ENCODE measurements at places on chromosomes 1 and 21. TPM values are rescaled to one million over a fixed set of nuclear protein-coding genes. Genes with fewer than 3 reads are reported as not detected.

The SYT14 gene
- 1.00 TPM for total RNA-seq

The TDRD10 gene
- total RNA-seq, result not detected

The GPX7 gene
- total RNA-seq, result 22.6 TPM

The KCNQ4 gene
- 0.05 TPM for total RNA-seq

The CAPN9 gene
- total RNA-seq, result not detected

The ARHGEF16 gene
- total RNA-seq, result 34.9 TPM

The ASCL5 gene
- total RNA-seq, result not detected

The TNFRSF18 gene
- not detected for total RNA-seq

The MAP3K21 gene
- total RNA-seq, result 0.13 TPM

The TAS1R3 gene
- total RNA-seq, result 0.03 TPM

The PEAR1 gene
- total RNA-seq, result 1.0 TPM

The WNT4 gene
- not detected for total RNA-seq

The CD53 gene
- not detected for total RNA-seq

The ZNF683 gene
- total RNA-seq, result not detected

The PDZK1 gene
- 2.1 TPM for total RNA-seq

The KCNH1 gene
- total RNA-seq, result 2.7 TPM

The CBR3 gene
- 22.0 TPM for total RNA-seq

The UBE2J2 gene
- 92.1 TPM for total RNA-seq

The FAM43B gene
- not detected for total RNA-seq

The C1QA gene
- not detected for total RNA-seq

The CELA3B gene
- total RNA-seq, result not detected

The PTAFR gene
- 0.47 TPM for total RNA-seq

The CLCNKB gene
- total RNA-seq, result not detected

The MROH7 gene
- total RNA-seq, result not detected
